Esophagus squamous epithelium (tissue), 5 donors: ENCODE measurements at places on chromosomes 2 and 18.

DNA sequence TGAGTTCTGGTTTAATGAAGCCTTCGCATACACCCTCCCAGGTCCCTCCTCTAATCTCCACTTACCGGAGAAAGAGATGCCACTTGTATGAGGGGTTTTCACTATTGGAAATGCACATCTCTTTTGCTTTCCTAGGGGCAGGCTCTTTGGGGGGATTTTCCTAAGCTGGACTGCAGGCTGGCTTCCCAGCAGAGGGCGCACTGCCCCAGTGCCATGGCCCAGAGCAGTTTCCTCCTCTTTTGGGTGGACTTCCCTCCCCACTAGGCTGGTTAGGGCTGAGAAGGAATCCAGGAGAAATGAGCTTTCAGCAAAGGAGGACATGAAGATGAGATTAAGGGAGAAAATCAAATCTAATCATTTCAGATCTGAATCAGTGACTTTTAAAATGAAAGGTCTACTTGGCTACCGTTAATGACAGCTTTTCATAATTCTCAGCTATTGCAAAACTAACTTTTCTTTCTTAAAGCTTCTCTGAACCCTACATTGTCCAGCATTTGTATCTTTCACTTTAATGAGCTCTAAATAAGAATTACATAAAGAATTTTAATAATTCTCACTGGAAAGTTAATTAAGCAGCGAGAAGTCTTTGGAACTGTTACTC, 784.1 kb upstream of the FANCL start:
- DNase-seq: no peak

GRCh38 chr18:7822435-7823331, 255.6 kb downstream of the PTPRM start:
- DNase-seq: no peak

DNA sequence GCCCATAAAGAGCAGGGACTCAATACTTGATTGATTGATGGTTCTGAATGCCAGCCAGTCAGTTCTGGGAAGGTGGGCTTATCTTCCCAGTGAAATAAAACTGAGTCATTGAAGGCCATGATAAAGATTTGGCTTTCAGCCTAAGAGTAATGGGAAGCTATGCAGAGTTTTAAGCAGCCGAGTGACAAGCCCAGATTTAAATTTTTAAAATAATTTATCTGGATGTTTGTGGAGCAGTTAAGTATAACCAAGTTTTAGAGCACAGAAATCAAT, 122.8 kb downstream of the RAPGEF4 start:
- DNase-seq: no peak

DNA sequence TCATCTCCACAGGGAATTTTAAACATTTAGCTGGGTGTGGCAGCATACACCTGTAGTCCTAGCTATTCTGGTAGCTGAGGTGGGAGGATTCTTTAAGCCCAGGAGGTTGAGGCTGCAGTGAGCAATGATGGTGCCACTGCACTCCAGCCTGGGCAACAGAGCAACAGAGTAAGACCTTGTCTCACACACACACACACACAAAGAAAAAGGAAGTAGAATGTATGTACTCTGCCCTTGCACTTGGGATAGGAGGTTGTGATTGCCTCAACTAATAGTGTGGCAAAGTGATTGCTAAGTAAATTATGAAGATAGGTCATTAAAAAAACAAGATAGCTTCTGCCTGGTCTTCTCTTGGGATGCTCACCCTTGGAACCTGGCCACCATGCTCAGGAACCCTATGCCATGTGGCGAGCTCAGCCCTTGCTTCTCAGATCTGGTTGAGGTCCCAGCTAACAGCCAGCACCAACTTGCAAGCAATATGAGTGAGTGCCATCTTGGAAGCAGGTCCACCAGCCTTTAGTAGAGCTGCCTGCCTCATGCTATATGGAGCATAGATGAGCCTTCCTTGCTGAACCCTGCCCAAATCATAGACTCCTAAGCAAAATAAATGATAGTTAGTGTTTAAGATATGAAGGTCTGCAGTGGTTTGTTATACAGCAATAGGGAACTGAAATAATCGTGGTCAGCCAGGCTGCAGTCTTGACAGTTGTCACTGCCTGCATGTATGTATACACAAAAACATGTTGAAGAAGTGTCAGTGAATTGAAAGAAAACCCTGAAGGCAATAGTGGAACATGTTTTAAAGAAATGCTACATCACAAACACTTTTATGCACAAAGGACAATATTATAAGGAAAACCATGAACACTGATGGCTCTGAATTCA, 30.1 kb upstream of the PNO1 start:
- DNase-seq: no peak

GRCh38 chr18:42268798-42269197, 313.8 kb downstream of the PIK3C3 start:
- DNase-seq: no peak

- DNase-seq: no peak
These were observed 142.2 kb upstream of the PXDN start for GRCh38 chr2:1886405-1886992.

DNA sequence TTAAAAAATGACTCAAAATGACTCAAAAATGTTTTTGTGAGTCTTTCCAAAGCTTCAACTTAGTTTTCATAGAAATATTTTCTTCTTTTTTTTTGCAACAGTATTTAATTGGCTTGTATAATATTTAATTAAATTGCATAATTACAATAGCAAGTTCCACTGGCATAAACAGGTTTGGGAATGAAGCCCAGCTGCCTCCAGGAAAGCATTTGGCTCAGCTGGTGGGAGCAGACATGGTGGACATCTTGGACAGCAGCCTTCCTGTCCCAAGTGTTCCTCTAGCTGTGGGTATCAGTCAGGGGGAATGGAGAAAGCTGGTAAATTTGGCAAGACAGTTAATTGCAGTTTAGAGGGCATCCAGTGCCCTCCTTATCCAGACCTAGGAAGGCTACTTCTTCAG, 213.4 kb downstream of the ZBTB7C start:
- no peak for DNase-seq

- no peak for DNase-seq
These were observed 119.0 kb downstream of the PMAIP1 start for GRCh38 chr18:60018618-60019462.

- no peak for DNase-seq
These were observed 273.8 kb downstream of the ZNF521 start for GRCh38 chr18:25077944-25078723.

- DNase-seq: no peak
These were observed 6.6 kb downstream of the VWA3B start for GRCh38 chr2:98093611-98094010.
